ENCODE measurements at places on chromosomes 3 and 15. TPM values are rescaled to one million over a fixed set of nuclear protein-coding genes. Genes with fewer than 3 reads are reported as not detected.

The ANKRD63 gene
- 0.92 TPM for total RNA-seq

The SPESP1 gene
- 4.0 TPM for total RNA-seq

The SCN11A gene
- total RNA-seq: 0.08 TPM

The ACAN gene
- not detected for total RNA-seq

The SERINC4 gene
- 0.30 TPM for total RNA-seq

The RBMS3 gene
- 32.7 TPM for total RNA-seq

GRCh38 chr3:24166515-24166914 is 221.4 kb downstream of the NR1D2 start:
- DNase-seq: no peak

- DNase-seq: peak; percentile 79
These were observed 520 bp downstream of the SLC26A6 start for GRCh38 chr3:48634661-48635221.

GRCh38 chr3:122858373-122858772 is 63.5 kb downstream of the SLC49A4 start:
- no peak for DNase-seq

DNA sequence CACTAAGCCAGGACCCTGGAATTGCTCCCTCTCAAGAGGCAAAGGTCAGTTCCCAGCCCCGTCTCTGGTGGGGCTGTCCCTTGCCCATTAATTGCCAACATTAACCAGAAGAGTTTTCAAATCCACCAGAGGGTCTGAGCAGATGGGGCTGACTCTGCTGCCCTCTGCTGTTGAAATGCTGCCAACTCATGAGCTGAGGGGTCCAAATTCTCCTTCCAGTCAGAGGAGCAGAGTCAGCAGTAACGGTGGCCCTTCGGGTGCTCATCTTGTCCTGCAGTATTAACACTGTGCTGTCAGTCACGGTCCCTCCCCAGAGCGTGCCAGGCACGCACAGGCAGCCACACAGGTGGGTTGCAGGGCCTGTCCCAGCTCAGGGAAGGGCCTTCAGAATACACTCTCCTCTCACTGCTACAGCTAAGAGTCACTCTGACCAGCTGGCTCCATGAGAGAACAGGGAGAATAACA is 10.7 kb upstream of the SPTBN5 start:
- no peak for DNase-seq

DNA sequence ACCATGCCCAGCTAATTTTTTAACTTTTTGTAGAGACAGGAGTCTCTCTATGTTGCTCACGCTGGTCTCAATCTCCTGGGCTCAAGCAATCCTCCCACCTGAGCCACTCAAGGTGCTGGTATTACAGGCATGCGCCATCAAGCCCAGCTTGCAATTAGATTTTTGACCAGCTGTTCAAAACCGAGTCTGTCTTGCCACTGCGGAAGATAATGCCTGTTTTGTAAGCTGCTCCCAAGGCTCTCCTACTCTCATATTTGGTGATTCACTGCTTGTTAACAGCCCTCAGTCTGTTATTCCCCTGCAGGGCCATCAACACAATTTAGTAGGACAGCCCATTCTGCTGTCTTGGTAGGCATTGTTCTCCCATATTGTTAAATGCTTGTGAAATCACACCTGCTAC is 17.8 kb upstream of the MCCC1 start:
- DNase-seq: no peak

DNA sequence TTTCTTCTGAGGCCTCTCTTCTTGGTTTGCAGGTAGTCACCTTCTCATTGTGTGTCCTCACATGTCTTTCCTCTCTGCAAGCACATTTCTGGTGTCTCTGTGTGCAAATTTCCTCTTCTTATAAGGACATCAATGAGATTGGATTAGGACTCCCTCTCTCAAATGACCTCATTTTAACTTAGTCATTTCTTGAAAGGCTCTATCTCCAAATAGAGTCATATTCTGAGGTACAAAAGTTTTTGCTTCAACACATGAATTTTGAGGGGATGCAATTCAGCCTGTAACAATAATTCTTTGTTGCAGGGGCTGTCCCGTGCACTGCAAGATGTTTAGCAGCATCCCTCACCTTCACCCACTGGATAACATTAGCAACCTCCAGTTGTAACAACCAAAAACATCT is 115.0 kb upstream of the DCBLD2 start:
- no peak for DNase-seq

DNA sequence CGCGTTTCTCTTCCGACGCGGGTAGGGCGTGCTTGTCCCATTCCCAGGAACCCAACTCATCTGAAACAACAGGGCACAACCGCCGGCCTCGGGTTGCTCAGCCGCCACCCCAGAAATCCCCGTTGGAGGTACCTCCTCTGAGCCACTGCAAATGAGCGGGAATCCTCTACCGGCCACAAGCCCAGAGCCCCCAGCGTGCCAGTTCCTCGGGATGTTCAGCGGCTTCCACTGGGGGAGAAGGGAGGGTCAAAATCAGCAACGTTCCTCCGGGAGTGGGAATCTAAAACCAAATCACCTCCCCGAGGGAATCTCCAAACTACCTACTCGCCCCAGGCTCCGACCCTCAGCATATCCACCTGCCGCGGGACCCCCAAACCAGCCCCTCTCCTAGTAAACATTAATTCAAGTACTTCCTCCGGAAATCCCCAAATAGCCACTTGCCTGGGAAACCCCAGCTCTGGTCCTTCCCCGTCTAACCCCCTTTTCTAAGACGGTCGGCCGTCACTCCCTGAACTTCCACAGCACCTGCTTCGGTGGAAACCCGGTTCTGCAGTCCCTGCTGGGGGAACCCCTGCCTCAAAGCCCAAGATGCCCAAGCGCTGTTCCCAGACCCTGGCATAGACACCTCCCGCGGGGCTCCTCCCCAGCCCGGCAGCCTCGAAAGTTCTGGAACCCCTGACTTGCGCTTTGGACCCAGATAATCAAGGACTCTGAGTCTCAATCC is 887 bp downstream of the OXTR start:
- no peak for DNase-seq

DNA sequence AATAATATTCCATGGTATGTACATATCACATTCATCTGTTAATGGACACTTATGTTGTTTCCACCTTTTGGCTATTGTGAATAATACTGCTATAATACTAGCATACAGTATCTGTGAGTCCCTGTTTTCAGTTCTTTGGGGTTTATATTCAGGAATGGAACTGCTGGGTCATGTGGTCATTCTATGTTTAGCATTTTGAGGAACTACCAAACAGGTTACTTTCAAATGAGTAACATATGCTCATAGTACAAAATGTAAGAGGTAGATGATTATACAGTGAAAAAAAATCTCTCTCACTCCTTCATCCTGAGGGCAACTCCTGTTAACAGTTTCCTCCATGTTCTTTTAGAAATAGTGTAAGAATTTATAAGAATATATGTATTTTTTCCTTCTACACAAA is 162.2 kb downstream of the PLD1 start:
- DNase-seq: no peak

GRCh38 chr3:64262574-64263114 is 37.4 kb upstream of the PRICKLE2 start:
- no peak for DNase-seq

DNA sequence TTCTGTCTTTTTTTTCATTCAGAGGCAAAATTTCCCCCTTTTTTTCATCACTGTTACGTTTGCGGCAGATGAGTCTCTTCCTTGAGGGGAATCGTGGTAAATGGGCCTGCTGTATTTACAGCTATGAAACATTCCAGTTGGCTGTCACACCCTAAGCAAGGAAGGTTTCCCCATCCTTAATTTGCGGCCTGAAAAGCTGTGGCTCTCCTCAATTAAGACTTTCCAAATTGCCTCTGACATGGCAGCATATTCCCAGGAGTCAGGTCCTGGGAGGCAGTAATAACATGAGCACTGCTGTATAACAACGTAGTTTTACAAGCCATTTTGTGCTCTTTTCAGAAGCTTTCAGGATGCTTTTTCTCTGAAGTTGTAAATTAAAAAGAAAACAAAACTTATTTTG is 420.9 kb downstream of the LPP start:
- no peak for DNase-seq

DNA sequence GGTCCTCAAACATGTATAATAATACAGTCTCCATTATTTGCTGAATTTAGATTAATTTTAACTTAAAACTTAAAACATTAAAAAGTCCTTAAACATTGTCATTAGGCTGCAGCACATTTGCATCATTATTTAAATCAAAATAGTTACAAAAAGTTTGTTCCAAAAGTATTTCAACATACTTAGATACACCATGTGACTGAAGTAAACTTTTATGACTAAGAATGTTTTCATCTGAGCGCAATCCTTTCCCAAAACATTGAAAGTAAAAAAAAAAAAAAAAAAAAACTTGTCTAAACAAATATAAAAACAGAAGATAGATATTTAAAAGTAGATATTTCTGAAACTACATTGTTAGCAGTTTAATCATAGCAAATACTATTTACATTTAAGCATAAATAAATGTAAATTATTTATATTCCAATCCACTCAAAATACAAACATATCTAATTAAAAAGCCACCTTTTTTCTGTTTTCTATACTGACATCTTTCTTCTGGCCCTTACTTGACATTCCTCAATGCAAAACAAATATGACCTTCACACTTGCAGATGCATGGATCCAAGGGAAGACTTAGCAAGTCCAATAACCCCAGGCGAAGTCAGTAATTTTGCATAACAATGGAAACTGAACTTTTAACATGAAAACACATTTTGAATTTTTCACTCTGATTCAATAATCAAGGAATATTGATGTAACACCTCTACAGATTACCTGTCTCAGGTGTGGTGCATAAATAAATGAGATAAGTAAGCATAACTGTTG is 10.3 kb downstream of the FAM227B start:
- DNase-seq: no peak

DNA sequence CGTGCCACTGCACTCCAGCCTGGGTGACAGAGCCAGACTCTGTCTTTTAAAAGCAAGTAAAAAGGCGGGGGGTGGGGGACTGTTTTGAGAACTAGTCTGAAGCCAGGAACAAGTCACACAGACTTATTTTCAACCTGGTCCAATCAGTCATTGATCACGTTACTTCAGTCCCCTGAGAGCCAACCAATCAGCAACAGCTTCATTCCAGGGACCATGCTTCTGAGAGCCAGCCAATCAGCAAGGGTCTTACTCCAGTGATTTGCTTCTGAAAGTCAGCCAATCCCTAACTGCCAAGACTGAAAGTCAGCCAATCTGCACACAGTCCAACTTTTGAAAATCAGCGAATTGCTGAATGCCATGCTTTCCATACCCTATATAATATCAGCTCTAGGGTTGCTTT is 48.6 kb upstream of the C15orf39 start:
- DNase-seq: no peak

Measured in Right ventricle myocardium inferior (tissue), 1 donor.